ENCODE measurements at places on chromosomes 11 and 22. TPM values are rescaled to one million over a fixed set of nuclear protein-coding genes. Genes with fewer than 3 reads are reported as not detected.
A peak's percentile ranks its signal among the peaks of the same experiment; 100 is the strongest.

The KLHL35 gene
- polyA plus RNA-seq: 4.1 TPM

The FGF3 gene
- polyA plus RNA-seq: not detected

DNA sequence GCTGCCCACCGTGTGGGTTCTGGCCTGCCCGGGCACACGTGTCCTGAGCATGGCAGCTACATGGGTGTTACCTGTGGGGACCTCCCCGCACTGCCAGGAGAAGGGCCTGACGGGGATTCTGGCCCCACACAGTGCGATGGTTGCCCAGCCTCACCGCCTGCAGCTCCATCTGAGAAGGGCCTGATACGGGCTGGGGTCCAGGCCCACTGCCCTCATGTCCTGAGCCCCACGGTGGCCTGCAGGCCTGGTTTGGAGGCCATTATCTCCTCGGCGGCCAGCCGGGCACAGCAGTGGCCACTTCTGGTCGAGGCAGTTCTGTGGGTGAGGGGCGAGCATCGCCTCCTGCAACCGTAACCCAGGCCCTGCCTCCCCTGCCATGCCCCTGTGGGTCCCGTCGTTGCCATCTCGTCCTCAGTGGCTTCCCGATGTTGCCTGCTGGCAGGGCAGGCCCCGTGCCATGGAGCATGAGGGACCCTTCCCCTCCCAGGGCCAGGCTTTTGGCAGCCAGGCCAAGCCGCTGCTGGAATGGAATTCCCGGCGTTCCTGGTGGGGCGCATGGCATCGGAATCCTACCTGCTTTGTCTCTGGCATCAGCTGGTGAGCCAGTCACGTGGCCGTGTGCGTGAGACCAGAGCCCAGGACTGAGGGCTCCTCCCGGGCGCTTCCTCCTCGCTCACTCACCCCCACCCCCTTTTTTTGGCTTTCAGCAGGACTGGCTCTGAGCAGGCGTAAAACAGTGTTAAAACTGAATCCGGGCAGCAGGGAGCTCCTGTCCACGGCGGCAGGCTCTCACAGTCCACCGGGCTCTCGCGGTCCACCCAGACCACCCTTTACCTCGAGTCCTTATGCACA is 71.9 kb upstream of the PPARA start:
- peak; percentile 84 for DNase-seq

- no peak for DNase-seq
These were observed 59.6 kb downstream of the ST14 start for GRCh38 chr11:130219148-130219547.

The OR10D3 gene
- not detected for polyA plus RNA-seq

GRCh38 chr11:520428-521176 is 13.6 kb upstream of the RNH1 start:
- no peak for DNase-seq

- no peak for DNase-seq
These were observed 8.9 kb downstream of the RIBC2 start for GRCh38 chr22:45422237-45422983.

DNA sequence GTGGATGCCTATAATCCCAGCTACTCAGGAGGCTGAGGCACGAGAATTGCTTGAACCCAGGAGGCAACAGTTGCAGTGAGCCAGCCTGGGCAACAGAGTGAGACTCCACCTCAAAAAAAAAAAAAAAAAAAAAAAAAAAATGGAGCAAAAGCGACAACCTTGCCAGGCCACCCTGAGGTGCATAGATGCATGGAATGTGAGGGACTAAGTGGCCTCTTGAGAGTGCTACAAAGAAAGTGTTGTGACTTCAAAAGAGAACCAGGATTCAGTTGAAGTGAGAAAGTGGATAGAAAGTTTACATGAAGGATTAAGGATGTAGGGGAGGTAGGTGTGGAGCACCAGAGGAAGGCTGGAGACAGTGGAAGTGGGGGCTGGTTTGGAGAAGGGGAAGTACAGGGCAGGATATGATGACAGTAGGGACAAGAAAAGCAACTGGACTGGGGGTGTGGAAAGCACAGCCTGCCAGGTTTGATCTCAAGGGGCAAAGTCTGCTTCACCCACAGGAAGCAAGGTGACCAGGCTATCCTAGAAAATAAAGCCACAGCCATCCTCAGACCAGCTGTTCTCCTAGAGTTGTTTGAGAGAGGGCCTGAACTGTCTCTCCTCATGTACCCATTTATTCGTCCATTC is 36.0 kb upstream of the OLFML1 start:
- DNase-seq: no peak

- no peak for DNase-seq
These were observed 228.0 kb downstream of the AASDHPPT start for GRCh38 chr11:106305458-106305857.

DNA sequence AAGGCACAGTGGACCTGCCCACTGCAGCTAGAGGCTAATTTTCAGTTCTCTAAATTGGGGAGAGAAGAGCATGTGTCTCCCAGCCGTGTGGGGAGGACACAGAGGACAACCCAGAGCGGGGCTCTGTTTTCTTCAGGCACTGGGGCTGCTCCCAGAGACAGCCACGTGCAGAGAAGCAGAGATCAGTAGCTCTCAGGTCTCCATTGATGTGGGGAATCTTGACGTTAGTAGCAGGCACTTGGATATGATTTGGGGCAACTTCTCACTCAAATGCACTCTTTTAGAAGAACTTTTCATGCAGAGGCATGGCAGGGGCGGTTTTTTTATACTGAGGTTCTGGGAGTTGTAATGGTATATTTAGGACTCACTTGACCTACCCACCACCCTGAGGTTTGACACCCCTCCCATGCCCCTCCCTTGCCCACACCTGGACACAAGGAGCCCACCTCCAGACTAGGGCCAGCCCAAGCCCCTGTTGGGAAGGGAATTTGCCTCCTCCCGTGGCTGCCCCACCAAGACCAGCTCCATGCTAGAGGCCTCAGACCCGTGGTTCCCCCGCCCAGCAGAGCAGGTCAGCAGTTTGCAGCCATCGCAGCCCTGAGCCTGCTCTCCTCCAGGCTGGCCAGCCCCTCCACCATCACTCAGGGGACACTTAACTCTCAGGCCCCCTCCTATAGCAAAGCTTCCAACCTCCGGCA is 94.2 kb upstream of the RTL6 start:
- peak; percentile 32 for DNase-seq

GRCh38 chr11:118980191-118980881 is 8.8 kb downstream of the FOXR1 start:
- peak; percentile 49 for DNase-seq

The HTR3A gene
- polyA plus RNA-seq: 0.03 TPM

All from psoas muscle (tissue), 8 donors.